Upper lobe of right lung (tissue), 1 donor: ENCODE measurements at places on chromosomes 7 and 10. TPM values are rescaled to one million over a fixed set of nuclear protein-coding genes. Genes with fewer than 3 reads are reported as not detected.

GRCh38 chr10:133160826-133161471 lies 930 bp downstream of the KNDC1 start:
- H3K36me3 ChIP-seq = no peaks in the 10 kb centered on the region
- H3K27ac ChIP-seq = no peak overlapping the region
- H3K4me1 ChIP-seq = peaks cover 7% of the 10 kb centered on the region
- no peak for DNase-seq
- H3K4me3 ChIP-seq = peak overlapping the region; percentile 44

- peak overlapping the region; percentile 96 for H3K27ac ChIP-seq
- H3K4me3 ChIP-seq = peak overlapping the region; percentile 61
- peaks cover 43% of the 10 kb centered on the region for H3K4me1 ChIP-seq
- no peaks in the 10 kb centered on the region for H3K36me3 ChIP-seq
- no peak for DNase-seq
Observed at GRCh38 chr7:135147341-135147898, 452 bp upstream of the TMEM140 start.

DNA sequence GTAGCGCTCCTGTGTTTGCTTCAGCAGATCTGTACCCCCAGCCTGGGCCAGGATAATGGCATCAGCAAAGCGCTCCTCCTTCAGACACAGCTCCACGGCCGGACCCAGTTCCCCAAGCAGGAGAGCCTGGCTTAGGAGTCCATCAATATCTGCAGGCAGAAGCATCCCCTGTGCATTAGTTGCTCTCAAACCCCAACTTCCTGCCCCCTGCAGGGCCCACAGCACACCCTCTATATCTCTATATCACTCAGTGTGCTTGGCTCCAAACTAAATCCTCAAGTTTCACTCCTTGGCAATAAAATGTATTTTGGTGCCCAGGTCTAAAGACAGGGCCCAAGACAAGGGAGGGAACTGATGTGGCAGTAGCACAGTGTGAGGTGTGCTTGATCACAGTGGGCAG lies 21.6 kb downstream of the SEC31B start:
- H3K4me1 ChIP-seq = no peaks in the 10 kb centered on the region
- H3K27me3 ChIP-seq = no peaks in the 10 kb centered on the region
- no peak overlapping the region for H3K4me3 ChIP-seq

ANK3 gene
- 91.1 TPM for total RNA-seq

LOXL4 gene
- total RNA-seq = 6.2 TPM

SPDYE2B gene
- total RNA-seq = not detected

PHF14 gene
- 30.4 TPM for total RNA-seq
